Activated naive CD8-positive, alpha-beta T cell treated with anti-CD3 and anti-CD28 coated beads, Interleukin-2, amount 10 ng/mL, durations not matched to agents 7 days and 5 days (primary cell): ENCODE measurements at places on chromosomes 2 and 18. TPM values are rescaled to one million over a fixed set of nuclear protein-coding genes. Genes with fewer than 3 reads are reported as not detected.

Gene SEMA4C
- total RNA-seq, result 30.6 TPM

Gene GPR35
- total RNA-seq, result 19.3 TPM

Gene ZNF804A
- 0.08 TPM for total RNA-seq

Gene CYBRD1
- 1.1 TPM for total RNA-seq

Gene C2orf80
- not detected for total RNA-seq

DNA sequence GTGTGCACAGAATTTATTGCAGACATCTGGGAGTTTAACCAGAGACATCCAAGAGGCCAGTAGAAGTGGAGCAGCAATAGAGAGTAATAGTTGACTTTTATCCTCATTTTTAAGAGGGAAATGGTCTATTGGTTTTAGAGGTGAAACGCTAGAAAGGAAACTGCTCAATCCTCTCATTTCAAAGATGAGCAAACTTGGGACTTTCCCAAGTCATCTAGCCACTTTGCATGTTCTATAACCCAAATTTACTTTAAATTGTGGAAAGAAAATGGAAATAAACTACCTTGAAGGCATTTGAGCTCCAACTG is 601.7 kb downstream of the ARHGAP15 start:
- H3K4me3 ChIP-seq, result no peak overlapping the region
- no peaks in the 10 kb centered on the region for H3K27me3 ChIP-seq
- no peak overlapping the region for H3K27ac ChIP-seq
- H3K4me1 ChIP-seq, result peaks cover 10% of the 10 kb centered on the region
- peaks cover 23% of the 10 kb centered on the region for H3K36me3 ChIP-seq

DNA sequence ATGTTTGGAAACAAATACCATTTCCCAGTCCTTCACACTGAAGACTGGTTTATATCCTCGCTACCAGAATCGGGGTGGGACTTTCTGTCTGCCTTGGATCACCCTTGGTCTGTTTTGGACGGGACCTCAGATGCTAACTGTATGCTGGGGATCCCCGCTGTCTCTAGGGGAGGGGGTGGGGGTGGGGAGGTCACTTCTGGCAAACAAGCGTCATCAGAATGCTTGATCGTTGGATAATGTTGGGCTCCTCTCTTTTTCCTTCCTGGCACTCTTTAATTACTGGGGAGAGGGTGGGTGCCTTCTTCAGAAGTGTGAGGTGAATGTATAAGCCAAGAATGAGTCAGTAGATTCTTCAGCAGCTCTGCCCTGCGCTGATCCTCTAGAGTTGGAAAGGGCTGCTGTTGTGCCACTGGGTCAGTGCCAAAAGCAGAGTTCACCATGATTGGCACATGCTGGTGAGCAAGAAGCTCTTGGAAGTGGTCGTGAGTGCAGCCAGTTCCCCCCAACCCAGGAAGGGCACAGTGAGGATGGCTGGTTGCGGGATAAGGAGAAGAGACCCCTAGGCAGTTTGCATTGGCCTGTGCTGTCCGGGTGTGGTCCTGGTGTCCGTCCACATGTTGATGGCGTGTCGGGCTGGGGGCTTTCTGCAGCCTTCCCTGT is 32.2 kb downstream of the DGKD start:
- H3K4me3 ChIP-seq, result peak overlapping the region; percentile 77
- peaks cover 44% of the 10 kb centered on the region for H3K36me3 ChIP-seq
- peaks cover 47% of the 10 kb centered on the region for H3K4me1 ChIP-seq
- peak overlapping the region; percentile 98 for H3K27ac ChIP-seq

DNA sequence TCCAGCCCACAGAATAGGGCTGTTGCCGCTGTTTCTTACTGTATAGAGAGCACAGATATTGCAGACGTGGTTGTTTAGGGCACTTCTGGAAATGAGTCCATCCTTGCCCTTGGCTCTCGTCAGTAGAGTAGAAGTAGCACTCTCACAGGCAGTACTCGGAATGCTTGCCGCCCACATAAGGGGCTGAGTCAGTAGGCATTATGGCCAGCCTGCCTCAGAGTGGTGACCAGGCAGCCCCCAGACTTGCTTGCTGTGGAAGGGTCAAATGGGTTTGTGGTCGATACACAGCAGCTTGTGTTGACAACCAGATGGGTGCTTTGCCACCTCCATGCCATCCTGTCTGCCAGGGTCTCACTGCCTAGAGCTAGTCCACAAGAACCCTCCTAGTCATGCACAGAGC is 38.7 kb downstream of the PLEKHB2 start:
- no peaks in the 10 kb centered on the region for H3K27me3 ChIP-seq
- no peak overlapping the region for H3K27ac ChIP-seq
- DNase-seq, result no peak
- peaks cover 35% of the 10 kb centered on the region for H3K36me3 ChIP-seq
- no peak overlapping the region for H3K4me3 ChIP-seq

DNA sequence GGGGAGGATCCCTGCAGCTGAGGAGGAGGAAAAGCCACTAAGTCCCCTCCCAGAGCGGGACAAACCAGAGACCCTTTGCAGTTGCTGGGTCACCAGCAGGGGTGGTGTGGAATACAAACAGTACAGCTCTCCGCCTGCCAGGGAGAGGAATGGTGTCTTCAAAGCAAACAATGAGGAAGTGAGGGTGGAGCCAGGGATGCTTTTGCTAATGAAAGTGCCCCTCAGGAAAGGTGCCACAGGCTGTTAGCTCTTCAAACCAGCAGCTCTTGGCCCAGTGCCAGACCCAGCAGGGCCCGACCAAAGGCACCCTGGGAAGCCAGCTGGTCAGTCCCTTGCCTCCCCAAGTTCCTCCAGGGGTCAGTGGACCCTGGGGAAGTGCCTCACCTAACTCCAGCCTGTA is 102.8 kb downstream of the HIBCH start:
- H3K4me3 ChIP-seq, result no peak overlapping the region
- no peaks in the 10 kb centered on the region for H3K27me3 ChIP-seq
- H3K4me1 ChIP-seq, result peaks cover 17% of the 10 kb centered on the region
- H3K36me3 ChIP-seq, result peaks cover 8% of the 10 kb centered on the region
- H3K27ac ChIP-seq, result no peak overlapping the region

GRCh38 chr2:25617948-25618646 is 55.3 kb downstream of the DTNB start:
- peaks cover 7% of the 10 kb centered on the region for H3K36me3 ChIP-seq
- H3K4me3 ChIP-seq, result no peak overlapping the region
- no peak overlapping the region for H3K27ac ChIP-seq
- peaks cover 3% of the 10 kb centered on the region for H3K4me1 ChIP-seq
- DNase-seq, result no peak

GRCh38 chr2:128633501-128633900 is 314.8 kb upstream of the HS6ST1 start:
- no peak overlapping the region for H3K4me3 ChIP-seq
- no peak overlapping the region for H3K27ac ChIP-seq
- H3K27me3 ChIP-seq, result peaks cover 40% of the 10 kb centered on the region
- DNase-seq, result no peak

- no peaks in the 10 kb centered on the region for H3K27me3 ChIP-seq
- no peak overlapping the region for H3K27ac ChIP-seq
- DNase-seq, result no peak
- no peaks in the 10 kb centered on the region for H3K36me3 ChIP-seq
- H3K4me1 ChIP-seq, result no peaks in the 10 kb centered on the region
Observed at GRCh38 chr18:28584731-28585130, 407.8 kb upstream of the CDH2 start.
